ENCODE measurements at places on chromosomes 2 and 18.

- no peak for DNase-seq
These were observed 34.9 kb upstream of the CCNT2 start for GRCh38 chr2:134883552-134884293.

- DNase-seq = no peak
These were observed 326.1 kb upstream of the HS6ST1 start for GRCh38 chr2:128644718-128645256.

GRCh38 chr2:204249437-204249836 lies 295.8 kb upstream of the PARD3B start:
- no peak for DNase-seq

GRCh38 chr18:21747268-21747667 lies 6.7 kb downstream of the MIB1 start:
- no peak for DNase-seq

GRCh38 chr2:24617424-24617823 lies 126.4 kb downstream of the NCOA1 start:
- DNase-seq = no peak

GRCh38 chr2:11320698-11321492 lies 23.5 kb downstream of the ROCK2 start:
- DNase-seq = no peak

GRCh38 chr2:65539633-65540032 lies 107.2 kb upstream of the SPRED2 start:
- DNase-seq = no peak

- DNase-seq = no peak
These were observed 13.0 kb downstream of the POMC start for GRCh38 chr2:25155401-25155800.

GRCh38 chr2:196854629-196855028 lies 45.5 kb upstream of the C2orf66 start:
- DNase-seq = no peak

DNA sequence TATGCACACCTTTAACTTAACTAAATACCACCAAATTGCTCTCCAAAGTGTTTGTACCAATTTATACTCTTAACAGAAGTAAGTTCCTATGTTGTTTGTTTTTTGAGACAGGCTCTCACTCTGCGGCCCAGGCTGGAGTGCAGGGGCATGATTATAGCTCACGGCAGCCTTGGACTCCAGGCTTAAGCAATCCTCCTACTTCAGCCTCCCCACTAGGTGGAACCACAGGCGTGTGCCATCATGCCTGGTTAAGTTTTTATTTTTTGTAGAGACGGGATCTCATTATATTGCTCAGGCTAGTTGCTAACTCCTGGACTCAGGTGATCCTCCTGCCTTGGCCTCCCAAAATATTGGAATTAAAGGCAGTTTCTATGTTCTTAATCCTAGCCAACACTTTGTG lies 13.1 kb upstream of the NAB1 start:
- no peak for DNase-seq

DNA sequence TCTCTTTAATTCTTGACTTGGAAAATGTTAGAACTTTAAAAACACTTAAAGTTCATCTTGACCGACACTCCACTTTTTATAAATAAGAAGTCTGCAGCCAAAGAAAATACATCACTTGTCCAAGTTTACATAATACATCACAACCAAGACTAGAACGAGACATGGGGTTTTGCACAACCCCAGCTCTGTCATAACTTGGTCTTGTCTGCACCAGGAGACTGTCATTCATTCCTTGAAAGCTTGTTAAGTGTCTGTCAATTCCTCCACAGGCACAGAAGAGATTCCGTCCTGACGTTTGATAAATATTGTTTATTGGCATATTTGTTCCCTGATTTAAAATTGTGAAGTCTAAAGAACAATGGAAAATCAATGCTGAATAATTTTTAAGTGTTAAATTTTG lies 139.5 kb upstream of the SETBP1 start:
- DNase-seq = no peak

DNA sequence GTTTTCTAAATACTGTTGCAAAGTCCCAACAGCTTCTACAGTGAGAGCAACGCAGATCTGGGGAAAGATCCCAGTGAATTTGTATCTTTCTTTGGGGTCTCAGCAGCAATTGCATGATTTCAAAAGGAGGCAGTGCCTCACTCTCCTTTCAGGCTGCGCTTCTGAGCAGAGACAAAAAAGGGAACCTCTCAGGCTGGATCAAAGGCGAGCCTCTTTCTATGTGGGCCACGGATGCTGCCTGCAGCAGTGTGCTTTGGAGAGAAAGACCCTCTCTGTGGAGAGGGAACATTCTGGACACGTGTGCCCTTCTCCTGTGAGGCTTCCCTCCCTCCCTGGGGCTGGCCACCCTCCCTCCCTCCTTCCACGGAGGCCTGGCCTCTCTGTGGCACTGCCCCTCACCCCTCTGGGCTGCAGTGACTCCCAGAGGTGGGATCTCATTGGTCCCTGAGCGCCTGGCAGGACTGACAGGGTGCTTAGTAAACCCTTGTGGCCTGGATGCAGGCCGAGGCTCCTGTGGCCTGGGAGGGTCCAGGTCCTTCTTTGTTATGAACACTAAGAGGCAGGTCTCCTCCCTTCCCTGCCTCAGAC lies 21.6 kb upstream of the PDIA6 start:
- DNase-seq = no peak

DNA sequence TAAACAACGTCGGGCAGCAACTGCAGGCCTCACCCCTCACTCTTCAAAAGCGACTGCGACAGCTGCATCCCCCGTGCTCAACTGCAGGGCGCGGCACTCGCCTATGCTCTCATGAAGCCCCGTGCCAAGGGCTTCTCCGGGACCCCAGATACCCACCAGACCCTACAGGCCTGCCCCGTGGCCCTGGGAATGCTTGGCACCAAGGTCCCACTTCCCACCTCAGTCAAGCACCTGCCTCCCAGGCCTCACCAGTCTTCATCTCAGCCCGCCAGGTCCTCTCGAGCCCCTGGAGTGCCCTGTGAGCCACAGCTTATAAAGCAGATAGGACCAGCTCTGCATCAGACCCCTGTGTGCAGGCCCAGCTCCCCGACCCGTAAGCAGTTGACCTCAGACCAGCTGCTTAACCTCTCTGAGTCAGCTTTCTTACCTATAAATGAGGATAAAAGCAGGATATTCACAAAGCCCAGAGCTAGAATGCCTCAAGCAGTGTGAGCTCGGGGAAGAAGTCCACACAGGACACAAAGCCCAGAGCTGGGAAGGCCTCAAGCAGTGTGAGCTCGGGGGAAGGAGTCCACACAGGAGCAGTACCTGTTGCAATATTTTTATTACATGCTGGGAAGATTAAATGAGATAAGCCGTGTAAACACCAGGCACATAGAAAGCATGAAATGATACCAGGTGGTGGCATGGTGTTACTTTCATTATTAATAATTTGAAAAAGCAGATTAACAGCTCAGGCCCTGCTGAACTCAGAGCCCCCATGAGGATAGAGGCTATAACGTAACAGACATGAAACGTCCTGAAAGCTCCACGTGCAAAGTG lies 96.9 kb downstream of the HDAC4 start:
- DNase-seq = no peak

DNA sequence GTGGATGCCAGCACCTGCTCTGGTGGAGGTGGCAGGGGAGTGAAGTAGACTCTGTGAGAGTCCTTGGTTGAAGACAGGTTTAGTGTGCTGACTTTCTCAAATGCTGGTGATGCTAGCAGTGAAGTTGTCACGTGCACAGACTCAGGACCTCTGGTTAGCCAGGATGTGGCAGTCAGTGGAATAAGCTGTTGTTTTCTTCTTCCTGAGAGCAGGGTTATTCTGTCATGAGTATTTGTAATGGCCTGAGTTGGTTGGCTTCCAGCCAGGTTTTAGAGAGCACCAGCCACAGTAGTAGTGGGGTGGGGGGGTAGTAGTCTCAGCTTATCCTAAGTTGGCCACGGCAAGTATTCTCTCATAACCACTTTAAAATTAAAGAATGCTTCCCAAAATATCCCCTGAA lies 238.5 kb upstream of the FBXO11 start:
- DNase-seq = no peak

DNA sequence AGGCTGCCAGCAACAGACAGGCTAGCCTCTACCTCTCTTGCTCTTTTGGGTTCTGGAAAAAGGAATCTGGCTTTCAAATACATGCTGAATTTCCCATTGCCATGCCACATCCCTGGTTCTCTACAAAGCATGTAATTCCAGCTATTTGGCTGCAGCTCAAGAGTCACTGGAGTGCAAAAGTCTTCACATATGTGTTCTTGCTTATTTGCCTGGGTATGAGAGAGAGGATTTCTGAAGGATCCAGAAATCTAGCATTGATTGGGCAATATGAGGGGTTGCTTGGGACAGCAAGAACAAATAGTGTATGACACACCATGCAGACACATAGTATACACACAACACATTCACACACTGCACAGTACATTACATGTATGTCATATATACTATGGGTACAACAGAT lies 30.7 kb upstream of the LGALSL start:
- DNase-seq = no peak

DNA sequence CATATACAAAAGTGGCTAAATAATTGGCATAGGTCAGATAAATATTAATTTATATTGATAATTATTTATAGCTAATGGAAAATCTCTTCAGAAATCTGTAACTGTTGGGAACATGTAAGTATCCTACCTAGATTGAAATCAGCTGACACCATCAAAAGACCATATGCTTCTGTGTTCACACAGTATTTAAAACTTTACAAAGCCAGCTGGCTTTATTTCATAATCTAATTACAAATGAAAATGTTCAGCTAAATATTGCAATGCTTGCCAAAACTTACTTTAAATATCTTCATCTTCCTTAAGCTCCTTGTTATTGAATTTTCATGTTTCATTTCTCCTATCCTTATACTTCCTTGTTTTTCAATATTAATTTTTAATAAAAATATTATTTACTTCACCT lies 190.9 kb upstream of the DOK6 start:
- DNase-seq = no peak

DNA sequence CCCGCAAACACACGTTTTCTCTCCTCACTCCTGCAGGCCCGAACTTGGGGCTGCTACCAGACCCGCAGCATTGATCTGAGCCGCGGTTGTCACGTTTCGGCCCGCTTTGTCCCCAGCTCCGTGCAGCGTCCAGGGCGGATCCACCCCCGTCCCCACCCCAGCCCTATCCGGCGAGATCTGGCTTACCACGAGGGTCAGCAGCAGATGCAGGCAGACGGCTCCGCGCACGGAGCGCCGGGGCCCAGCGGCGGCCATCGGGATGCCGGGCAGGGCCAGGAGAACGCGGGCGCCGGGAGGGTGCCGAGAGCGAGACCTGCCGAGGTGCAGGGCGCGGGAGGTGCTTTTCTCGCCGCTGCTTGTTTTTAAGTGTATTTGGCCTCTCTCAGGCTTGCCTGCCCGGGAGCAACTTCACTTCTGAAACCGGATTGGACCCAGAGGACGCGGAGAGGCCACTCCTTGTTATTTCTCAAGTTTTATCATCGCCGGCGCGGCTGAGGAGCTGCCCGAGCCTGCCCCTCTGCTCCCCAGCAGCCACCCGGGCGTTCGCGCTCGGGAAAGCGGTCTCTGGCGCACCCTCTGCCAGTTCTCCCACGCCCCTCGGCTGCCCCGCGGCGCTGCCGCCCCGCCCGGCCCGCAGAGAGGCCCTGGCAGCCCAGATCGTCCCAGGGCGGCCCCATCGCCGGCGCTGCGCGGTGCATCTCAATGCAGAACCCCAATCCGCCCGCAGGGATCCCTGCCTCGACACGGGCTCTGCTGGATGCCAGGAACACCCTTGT lies at the start of gene DSC3:
Gene DSC3 (minus strand): TSS at position 337 of the 776 bp plus-strand sequence. CDS start 82 bp downstream, at position 255.
- no peak for DNase-seq

GRCh38 chr2:77190721-77191346 lies 331.3 kb downstream of the LRRTM4 start:
- no peak for DNase-seq

GRCh38 chr2:30923623-30924022 lies 116.4 kb upstream of the CAPN13 start:
- no peak for DNase-seq

- no peak for DNase-seq
These were observed 637.7 kb upstream of the ID2 start for GRCh38 chr2:8044046-8044594.

- DNase-seq = no peak
These were observed 136.9 kb downstream of the SH3RF3 start for GRCh38 chr2:109265953-109266352.
